ENCODE measurements at places on chromosomes 6 and 20. TPM values are rescaled to one million over a fixed set of nuclear protein-coding genes. Genes with fewer than 3 reads are reported as not detected.

CHRNA4 gene
- polyA plus RNA-seq, result 6.8 TPM

FBXO5 gene
- 7.8 TPM for polyA plus RNA-seq

CRIP3 gene
- polyA plus RNA-seq, result 3.7 TPM

DEFB125 gene
- not detected for polyA plus RNA-seq

IL17A gene
- polyA plus RNA-seq, result not detected

SOX18 gene
- polyA plus RNA-seq, result 0.12 TPM

HMGA1 gene
- polyA plus RNA-seq, result 31.5 TPM

MLIP gene
- polyA plus RNA-seq, result not detected

BTN1A1 gene
- not detected for polyA plus RNA-seq

TCF19 gene
- polyA plus RNA-seq, result 2.5 TPM

All from neural cell (in vitro differentiated cells).